ENCODE measurements at places on chromosomes 7 and 10.

DNA sequence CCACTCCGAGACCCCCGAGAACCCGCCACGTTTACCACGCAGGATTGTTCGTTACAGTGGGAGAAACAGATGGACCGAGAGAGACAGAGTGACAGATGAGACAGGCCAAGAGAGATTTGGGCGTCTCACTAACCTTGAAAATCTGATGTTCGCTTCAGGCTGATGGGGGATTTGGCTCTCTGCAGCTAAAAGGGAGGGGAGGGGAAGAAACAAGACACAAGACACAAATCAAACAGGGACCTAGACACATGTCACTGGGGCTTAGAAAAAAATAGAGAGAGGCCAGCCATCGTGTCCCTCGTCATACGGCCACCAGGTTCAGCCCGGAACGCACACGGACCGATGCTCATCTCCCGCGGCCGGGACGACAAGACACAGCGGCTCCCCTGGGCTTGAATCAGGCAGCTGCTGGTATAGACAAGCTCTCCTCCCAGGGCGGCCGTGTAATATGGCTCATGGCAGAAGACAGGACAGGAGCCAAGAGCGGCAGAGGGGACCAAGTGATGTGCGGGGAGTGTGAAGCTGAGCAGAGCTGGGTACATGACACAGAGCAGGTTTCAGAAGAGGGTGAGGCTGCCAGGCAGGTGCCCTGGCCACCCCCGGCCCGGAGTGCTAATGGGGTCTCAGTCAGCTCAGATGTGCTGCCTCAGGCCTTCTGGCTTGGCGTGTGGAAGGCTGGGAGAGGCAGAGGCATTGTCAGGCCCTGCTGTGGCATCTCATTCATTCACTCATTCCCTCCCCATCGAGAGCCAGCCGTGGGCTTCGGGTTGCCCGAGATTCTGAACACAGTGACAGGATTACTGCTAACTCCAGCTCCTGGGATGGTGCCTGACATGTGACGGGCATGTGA, 88.5 kb upstream of the GNA12 start:
- no peak for DNase-seq

GRCh38 chr10:23702977-23703414, 264.1 kb downstream of the OTUD1 start:
- peak; percentile 3 for DNase-seq

DNA sequence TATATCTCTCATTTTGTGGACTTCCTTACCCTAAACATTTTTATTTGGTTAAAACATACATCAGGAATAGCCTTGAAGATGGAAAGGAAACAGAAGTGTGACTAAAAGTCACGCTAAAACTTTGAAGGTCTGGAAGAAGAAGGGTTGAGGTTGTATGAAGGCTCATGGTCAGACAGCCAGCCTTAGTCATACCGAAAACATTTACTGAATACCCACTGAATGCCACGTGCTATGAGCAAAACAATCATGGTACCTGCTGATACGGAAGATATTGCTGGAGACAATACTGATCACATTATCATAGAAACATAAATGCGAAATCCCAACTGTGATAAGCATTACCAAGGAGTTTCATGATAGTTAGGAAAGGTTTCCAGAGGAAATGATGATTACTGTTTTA, 64.0 kb downstream of the PDZD8 start:
- no peak for DNase-seq

GRCh38 chr7:43559946-43560335, 23.0 kb upstream of the STK17A start:
- DNase-seq, result no peak
